Hypothalamus (tissue), 51 donors: ENCODE measurements at places on chromosomes 5 and 9.

DNA sequence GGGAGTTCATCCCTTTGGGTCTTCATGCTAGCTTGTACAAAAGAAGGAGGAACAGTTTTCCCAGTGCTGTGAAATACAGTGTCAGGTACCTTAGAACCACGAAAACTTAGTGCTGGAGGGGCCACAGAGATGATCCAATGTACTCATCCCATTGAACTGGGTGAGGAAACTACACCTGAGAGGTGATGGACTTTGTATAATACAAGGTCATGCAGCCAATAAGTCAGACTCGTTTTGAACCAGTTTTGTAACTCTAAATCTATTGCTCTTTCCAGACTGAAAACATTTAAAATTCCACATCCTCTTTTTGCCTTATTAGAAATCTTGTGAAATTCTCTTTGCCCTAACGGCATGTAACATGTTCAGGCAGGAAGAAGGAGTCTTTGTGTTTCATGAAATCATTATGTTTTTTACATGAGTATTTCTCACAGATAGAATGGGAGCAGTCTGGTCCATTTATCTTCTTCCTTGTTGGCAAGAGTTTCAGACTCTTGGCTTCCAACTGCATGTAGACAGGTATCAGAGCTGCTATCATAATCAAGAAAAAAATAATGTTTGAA, 146.8 kb upstream of the FBXL7 start:
- no peak for DNase-seq

DNA sequence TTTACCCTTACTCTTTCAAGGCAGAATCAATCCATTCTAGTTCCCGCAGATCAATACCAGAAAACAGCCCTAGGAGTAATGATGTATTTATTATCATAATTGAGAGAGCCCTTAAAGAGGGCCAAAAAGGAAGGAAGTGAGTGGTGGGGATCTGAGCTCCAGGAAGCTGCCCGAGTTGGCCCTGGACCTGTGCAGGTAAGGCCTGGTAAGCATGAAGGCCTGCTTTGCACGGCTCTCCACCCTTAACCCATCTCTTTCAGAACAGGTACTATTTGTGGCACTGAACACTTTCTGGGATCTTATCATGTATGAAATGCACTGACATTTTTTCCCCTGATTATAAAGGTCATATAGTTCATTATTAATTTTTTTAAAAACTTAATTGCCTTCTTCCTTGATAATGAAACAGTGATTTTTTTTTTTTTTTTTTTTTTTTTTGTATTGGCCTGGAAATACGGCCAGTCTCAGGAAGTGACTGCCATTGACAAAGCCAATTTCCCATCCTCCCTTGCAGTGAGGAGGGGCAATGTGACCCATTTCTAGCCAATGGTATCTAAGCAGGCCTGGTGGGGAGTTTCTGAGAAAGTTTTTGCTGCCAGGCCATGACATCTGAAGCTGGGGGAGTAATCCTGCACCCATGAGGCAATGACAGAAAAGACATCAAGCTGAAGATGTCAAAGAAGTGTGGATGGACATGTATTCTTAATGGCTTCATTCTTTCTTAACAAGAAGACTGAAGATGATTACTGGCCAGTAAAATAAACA, 6.3 kb upstream of the MVB12B start:
- no peak for DNase-seq

DNA sequence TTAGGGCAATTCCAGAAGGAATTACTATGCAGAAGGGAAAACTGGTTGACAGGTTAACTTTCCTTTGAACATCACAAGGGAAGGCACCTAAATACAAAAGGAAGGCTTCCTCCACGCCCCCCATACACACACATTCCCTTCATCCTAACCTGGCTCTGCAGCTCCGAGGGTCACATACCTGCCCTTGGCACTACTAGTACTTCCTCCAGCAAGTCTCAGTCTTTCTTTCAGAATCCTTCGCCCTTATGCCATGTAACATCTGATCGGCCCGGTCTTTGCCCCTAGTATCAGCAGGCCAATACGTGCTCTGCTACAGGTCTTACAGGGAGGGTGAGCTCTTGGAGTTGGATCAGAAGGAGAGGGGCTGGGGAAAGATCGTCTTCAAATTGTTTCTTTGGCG, 1.6 kb upstream of the MARCHF6 start:
- no peak for DNase-seq

- DNase-seq: peak; percentile 49
Observed at GRCh38 chr9:6645355-6646292, at the start of gene GLDC. Gene GLDC, minus strand, starts transcription at chr9:6645729. Its CDS starts 230 bp downstream, at chr9:6645499.

DNA sequence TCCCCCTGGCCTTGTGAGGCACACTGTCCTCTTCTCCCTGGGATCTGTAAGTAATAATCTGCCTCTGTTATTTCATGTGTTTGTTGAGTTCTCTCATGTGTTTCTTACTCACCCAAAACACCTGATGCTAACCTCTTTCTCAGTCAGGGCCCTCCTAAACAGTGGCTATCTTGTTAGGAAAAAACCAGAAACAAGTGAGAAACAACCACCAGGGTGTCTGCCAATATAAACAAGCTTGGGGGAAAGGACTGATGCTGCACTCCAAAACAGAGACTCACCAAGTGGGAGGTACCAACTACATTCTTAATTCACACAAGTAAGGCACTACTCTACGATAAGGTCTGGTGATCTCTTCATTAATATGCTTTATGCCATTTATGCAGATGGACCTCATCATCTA, 564.4 kb downstream of the SEMA5A start:
- no peak for DNase-seq

DNA sequence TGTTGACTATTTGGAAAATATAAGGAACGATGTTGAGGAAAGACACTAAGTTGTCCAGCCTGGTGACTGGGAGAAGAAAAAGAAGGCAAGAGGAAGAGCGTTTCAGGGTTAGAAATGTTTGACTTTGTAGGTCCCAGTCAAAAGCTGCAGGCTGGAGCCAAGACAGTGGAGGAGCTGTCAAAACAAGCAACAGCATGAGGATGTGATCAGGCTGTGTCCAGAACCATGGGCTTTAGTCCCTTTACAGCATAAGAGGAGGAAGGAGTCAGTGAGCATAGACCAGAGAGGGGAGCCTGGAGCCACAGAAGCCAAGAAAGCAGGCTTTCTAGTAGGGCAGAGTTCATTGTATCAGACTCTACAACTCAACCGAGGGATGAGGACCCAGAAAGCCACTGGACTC, 658.5 kb downstream of the BNC2 start:
- no peak for DNase-seq

DNA sequence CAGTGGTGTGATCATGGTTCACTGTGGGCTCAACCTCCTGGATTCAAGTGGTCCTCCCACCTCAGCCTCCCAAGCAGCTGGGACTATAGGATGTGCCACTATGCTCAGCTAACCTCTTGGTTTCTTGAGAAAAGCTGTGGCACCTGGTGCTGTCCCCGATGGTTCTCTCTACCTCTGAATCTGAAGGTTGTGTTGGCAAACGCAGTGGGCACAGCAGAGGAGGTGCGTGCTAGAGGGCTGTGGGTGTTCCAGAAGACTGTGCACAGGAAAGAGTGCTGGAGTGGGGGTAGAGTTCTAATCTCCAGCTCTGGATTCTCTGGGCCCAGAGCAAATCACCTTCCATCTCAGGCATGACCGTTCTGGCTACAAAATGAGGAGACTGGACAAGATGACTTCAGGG, 12.5 kb downstream of the RGS3 start:
- no peak for DNase-seq

- DNase-seq: no peak
Observed at GRCh38 chr5:159451197-159452052, 121.1 kb upstream of the IL12B start.

DNA sequence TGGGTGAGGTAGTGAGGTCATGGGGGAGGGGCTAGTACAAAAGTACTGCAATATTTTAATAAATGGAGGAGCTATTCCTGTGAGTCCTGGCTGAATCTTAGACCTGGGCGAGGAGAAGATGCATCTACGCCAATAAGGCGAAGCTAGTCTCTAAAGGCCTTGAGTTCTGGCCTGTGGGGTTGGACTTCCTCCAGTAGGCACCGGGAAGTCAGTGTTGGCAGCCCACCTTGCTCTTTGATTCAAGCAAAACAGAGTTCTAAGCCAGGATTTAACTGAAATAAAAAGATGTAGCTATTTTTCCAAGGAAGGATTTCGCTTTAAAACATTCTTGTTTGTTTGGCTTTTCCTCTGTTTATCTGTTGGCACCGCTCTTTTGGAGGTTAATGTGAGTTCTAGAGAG, 244.6 kb downstream of the KIF4B start:
- no peak for DNase-seq

DNA sequence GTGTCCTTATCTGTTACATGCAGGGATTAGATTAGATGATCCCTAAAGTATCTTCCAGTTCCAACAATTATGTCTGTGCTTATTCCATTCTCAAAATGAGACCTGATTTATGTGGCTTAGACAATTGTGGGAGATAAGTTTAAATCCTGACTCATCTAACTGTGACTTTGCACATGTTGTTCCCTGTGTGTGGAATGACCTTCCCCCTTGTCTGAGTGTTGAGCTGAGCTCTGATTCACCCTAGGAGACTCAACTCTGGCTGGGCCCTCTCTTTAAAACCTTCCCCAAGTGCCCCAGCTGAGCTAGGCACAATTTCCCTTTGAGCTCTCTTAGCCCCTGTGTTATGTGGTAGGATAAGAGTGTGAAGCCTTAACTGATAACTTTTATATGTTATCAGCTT, 118.9 kb upstream of the ELL2 start:
- DNase-seq: no peak

GRCh38 chr5:132825834-132826391, 4.5 kb downstream of the SHROOM1 start:
- DNase-seq: no peak
